ENCODE measurements at places on chromosomes 2 and 18.

DNA sequence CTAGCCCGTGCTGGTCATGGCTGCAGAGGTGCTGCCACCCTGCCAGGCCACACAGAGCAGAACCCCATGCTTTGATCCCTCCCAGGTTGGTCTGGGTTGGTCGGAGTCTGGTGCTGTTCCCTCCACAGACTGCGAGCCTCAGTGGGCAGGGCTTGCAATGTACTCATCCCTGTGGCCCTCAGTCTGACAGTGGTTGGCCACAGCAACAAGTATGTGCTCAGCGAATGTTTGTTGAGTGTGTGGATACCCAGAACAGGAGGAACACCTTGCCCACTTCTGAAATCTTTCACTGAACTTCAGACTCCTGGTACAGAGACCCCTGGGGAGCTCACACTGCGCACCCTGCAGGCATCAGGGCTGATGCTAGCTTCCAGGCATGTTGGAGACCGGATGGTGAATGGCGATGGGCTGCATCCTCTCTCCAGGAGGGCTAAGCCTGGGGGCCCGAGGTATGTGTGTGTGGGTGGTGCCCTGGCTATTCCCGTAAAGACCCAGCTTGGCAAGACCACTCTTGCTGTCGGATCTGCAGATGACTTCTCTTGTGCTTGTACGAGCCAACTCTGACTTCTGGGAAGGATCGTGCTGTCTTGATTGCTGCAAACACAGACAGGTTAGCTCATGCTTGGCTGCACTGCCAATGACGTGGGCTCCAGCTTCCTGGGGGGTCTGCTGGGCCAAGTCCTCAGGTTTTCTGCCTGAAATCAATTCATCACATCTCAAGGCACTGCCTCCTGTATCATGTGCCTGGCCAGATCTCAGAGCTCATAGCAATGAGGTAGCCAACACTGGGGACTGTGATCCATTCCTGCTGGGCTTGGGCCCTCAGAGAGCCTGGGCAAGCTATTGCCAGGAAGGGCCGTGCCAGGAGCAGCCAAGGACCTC is 43.7 kb downstream of the RHOB start:
- DNase-seq = no peak

- DNase-seq = no peak
Observed at GRCh38 chr18:58502628-58503027, 126.3 kb downstream of the ALPK2 start.

DNA sequence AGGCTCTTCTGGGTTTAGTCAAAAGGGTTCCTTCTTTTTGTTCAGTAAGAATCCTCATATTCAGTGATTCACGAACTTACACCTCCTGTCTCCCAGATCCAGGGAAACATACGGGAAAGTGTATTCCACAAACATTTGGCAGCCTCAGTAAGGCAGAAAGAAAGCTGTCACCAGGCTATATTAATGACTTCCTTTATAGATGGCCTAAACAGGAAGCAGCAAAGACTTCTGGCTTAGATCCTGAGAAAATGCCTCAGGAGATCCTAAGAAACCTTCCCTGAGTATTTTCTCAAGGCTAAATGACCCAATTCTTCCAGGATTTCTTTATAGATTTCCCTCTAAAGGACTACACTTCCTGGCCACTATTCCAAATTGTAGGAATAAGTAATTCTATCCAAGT is 1995.5 kb upstream of the CELF4 start:
- DNase-seq = no peak

DNA sequence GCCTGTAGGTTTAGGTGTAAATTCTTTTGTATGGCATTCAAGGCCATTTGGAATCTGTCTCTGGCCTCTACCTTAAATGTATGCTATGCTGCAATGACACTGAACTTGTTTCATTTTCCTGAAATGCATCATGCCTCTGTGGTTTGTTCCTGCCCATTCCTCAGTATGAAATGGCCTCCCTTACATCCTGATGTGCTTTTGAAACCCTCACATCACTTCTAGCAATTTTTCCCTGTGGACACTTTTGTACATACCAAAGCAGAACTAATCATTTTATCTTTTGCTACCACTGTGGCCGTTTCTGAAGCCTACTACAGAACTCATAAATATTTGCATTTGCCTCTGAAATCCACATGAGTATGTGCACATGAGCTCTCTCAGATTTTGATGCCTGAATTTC is 557.2 kb downstream of the ERBB4 start:
- DNase-seq = no peak

GRCh38 chr2:201558665-201559064 is 84.6 kb downstream of the TMEM237 start:
- DNase-seq = no peak

- no peak for DNase-seq
Observed at GRCh38 chr2:231927566-231927890, 1.3 kb upstream of the NPPC start.

DNA sequence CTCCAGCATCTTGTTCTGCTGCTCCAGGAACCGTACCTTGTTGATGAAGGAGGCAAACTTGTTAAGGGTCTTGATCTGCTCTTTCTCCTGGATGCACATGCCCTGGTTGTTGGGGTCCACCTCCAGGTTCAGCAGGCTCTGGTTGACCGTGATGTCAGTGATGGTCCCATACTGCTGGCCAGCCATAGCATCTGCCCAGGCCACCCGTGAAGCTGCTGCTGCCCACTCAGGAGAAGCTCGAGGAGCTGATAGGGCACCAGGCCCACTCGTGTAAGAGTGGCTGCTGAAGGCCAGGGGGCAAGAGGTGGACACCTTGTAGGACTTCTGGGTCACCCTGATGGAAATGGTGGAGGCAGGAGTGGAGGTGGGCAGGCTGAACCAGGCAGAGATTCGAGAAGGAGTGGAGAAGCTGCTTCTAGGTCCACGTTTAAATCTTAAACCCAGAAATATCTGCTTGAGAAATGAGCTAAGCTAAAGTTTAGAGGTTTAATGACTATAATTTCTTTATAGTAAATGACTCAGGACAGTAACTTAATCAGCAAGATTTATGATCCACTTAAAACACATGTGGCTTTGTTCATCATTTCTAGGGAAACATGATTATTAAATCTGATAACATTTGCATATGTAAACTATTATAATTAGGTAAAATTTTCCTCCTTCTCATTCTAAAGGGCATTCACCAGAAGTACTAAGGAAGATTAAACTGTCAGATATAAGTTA is 358.7 kb upstream of the SETBP1 start:
- no peak for DNase-seq

DNA sequence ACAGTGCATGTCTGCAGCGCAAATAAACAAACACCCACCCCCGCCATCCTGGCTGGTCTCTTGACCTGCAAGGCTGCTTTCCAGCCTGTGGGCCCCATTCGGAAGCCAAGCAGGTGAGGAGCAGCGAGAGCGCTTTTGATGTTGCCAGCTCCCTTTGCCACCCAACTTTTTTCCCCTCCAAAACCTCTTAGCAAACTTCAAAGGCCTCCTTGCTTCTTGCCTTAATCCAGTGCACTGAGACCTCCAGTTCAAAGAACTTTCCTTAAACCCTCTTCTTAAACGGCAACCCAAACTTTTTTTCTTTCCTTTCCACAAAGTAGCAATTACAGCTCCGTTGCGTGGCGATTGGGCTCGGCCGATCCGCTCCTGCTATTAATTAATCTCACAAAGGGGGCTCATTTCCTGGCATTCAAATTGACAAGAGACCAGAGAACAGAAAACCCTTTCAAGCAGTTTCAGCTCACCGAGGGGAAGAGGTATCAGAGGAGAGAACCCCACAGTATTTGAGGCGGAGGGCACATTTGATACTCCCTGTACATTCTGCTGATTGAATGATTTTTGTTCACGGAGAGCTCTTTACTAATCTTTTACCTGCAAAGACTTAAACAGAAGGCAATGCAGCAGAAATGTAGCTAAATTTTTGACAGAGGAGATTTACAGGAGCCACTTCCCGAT is 531.4 kb downstream of the TMEM182 start:
- DNase-seq = no peak

DNA sequence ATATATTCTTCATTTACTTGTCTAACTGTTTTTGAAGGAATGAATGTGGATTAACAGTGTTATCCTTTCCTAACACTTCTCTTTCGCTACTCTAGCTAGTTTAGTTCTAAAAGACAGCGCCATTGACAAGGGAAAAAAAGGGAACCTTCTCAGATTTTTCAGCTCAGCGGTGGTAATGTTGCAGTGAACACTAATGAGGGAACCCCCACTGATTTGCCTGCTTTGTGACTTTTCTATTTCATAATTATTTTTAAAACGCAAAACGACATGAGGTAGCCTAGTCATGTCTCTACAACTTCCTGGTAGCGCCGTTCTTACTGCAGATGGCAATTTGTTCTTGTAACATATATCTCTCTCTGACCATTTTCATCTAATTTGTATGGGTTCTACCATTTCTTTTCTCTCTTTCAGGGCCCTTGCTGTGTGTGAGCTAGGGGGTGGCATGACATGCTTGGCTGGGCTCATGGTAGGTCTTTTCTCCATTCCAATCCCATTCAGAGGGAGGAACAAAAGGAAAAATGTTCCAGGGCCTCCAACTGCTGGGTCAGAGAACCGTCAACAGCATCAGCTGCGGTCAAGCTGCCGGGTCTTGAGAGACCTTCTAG is 235.5 kb upstream of the SIX3 start:
- DNase-seq = no peak

GRCh38 chr2:233953087-233953801 is 36.1 kb downstream of the TRPM8 start:
- DNase-seq = no peak

DNA sequence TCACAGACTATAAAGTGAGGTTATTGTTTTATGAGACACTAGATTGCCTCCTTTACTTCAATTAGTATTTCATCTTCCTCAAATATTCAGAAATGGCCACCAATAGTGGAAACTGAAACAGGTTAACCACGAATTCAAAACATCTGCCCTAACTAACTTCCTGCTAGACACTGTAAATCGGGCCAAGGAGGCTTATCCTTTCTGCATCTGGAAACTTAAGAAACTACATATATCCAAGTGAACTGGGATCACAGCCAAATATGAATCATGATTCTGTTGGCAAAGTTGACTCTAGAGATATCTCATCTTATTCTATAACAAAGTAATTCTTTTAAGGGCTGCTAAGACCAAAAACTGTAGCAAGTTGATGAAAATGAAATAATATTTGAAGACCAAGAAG is 136.6 kb upstream of the ZC3H15 start:
- no peak for DNase-seq

GRCh38 chr2:181904022-181904632 is 12.6 kb downstream of the ITPRID2 start:
- no peak for DNase-seq

DNA sequence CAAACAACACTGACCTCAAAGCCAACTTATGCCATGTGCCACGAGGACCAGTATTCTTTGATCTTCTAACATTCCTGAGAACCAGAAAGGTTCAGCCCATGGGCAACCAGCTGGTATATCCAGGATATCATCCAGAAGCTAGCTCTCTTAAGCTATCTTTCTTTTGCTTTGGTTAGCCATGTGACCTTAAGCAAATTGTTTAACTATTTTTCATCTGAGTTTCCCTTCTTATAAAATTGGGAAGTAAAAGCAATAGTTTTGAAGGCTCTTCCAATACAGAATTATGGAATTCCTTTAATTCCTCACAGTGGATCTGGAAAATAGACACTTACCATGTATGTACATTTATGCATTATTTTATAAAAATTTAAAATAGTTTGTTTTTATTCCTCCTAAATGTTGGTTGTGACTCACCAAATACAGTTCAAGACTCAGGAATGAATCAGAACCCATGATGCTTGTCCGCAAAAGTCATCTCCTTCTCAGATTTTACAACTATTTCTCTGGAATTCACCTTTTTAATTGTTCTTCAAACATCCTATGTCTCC is 435.7 kb downstream of the ZEB2 start:
- DNase-seq = no peak

GRCh38 chr18:25798046-25798445 is 292.4 kb downstream of the SS18 start:
- DNase-seq = no peak

Data from cortex of kidney (tissue), 1 donor.